ENCODE measurements at places on chromosomes 2 and 18.
A peak's percentile ranks its signal among the peaks of the same experiment; 100 is the strongest.

DNA sequence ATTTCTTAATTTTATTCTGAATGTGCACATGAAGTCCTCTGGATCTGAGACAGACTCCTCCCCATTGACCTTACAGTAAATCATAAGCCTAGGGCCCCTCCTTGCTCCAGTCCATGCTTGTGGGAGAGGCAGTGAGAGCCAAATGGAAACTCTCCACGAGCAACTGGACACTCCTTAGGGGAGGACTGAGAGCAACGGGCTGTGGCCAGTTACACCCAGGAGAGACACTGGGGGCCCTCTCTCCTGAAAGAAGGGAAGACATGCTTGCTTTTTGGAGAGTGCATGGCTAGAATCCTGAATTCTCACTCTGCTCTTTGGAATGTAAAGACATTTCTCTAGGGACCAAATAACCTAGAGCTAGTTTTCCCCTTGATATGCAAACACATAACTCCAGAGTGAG, 49.0 kb upstream of the BIN1 start:
- DNase-seq: no peak

- DNase-seq: no peak
Observed at GRCh38 chr2:241125626-241126025, 23.5 kb upstream of the MTERF4 start.

- peak; percentile 15 for DNase-seq
Observed at GRCh38 chr2:161223139-161223732, 63.0 kb downstream of the TANK start.

DNA sequence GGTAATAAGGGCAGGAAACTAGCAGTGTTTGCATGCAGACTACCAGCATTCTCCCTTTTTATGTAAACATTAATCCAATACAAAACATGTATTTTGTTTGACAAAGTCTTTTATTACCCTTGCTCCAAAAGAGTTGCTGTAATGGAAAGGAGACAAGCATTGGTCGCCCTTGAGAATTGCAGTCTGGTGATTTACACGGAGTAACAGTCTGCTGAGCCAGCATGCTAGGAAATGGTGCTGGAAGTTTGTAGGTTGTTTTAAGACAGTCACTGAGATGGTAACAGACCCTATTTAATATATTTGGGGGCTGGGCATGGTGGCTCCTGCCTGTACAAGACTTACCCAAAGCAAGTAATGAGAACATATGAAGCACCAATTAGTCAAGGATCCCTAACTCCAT, 2.8 kb upstream of the PRKCE start:
- no peak for DNase-seq

- no peak for DNase-seq
Observed at GRCh38 chr2:195674491-195675221, 17.6 kb downstream of the SLC39A10 start.

Data from effector memory CD8-positive, alpha-beta T cell (primary cell).